RPMI8226 (cell line): ENCODE measurements at places on chromosomes 5 and 9.

DNA sequence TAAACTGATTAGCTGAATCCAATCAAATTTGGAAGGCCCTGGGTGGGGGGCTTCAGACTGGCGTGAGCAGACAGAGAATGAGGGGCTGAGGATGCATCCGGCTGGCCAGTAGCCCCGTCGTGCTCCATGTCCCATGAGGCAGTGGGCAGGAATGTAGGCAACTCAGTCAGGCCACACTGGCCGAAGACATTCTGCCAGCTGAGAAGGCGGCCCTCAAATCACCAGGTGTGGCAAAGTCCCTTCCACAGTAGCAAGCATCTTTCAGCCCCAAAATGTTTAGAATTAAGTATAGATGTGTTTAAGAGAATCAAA lies 25.7 kb upstream of the LAMC3 start:
- DNase-seq: no peak

- no peak for DNase-seq
These were observed 2.4 kb downstream of the TRIM52 start for GRCh38 chr5:181258576-181258975.

- peak; percentile 62 for DNase-seq
These were observed 292.5 kb downstream of the PARP8 start for GRCh38 chr5:50958852-50959457.

DNA sequence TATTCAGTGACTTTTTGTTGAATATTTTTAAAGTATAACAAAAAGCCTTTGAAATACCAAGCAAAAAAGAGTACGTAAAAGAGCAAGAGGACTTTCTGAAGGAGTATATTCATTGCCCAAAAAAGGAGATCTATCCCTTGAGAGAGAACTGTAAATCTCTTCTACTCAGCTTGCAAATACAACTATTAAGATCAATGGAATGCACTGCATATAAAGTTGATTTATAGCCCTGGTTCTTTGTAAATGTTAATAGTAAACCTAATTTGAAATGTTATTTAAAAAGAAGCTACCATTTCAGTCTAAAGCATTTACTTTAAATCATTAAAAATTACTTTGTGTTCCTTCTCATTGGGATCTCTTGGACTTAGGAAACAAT lies 168.1 kb downstream of the PDE4D start:
- DNase-seq: no peak

GRCh38 chr9:122128007-122128968 lies 31.3 kb downstream of the NDUFA8 start:
- DNase-seq: no peak

DNA sequence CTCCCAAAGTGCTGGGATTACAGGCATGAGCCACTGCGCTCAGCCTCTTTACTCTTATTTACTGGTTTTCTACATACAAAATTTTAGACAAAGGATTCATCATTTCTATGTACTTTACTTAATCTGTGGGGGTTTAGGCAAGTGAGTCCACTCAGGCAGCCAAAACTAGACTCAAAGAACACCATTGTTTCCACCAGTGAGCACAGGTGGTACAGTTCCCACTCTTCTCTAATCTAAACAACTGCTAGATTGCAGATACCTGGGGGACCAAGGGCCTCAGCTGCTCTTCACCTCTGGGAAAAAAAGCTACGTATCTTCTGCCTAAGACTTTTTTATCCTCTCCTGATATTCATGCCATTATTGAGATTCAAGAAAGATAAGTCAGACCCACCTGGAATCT lies 260.1 kb downstream of the EBF1 start:
- no peak for DNase-seq

GRCh38 chr5:58156973-58157701 lies 302.7 kb downstream of the PLK2 start:
- DNase-seq: no peak

DNA sequence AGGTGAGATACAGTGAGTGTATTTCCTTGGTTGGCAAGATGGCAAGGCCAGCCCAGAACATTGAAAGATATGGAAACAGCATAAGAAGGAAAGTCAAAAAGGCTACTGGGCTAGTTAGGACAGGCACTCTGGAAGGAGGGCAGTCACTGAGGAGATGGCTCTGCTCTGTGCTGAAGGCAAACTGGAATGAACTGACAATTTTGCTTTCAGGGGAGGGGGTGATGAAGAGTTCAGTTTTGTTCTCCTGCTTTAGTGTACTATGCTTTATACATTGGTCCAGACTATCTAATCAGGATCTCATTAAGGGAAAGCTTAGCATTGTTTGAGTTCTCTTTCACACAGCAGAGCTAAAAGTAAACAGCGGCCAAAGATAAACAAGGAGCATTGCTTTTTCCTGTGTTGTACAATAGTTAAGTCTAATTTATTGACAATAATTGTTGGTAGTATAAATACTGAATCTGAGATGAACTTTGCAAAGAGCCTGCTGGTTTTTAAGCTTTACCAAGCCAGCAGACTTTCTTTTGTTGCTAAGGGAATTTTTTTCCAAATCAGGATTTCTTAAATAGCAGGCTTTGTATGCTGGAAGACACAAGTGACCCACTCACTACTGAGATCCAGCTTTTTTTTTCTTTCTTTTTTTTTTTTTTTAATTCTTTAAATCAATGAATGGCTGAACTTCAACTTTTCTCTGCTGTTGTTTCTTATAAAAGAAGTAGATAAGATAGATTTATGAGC lies 355.5 kb downstream of the ARRDC3 start:
- DNase-seq: no peak

DNA sequence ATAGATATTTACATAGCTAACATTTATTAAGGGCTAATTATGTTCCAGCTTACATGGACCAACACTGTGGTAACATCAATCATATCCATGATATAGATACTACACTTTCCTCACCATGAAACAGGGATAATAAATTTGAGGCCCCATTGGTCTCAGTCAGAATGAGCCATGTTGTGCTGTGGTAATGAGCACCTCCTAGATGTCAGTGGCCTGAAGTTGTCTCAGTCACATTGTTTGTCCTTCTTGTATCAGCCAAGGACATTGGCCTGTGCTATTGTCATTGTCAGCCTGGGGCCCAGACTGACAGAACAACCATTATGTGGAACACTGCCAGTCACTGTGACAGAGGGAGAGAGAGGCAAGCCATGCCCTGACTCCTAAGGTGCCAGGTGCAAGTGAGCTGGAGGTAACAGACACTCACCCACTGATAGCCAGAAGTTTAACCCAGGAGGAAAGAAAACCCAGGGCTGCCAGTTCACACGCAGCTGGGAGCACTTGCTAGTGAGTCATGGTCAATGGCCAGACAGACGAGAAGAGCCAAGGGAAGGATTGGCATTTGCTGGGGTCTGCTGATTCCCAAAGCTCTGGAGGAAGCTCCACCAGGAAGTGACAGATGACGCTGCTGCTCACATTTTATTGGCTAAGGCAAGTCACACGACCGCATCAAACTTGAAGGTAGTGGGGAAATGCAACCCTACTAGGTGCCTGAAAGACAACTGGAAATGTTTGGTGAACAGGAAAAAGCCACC lies 224.2 kb downstream of the MELK start:
- DNase-seq: no peak

DNA sequence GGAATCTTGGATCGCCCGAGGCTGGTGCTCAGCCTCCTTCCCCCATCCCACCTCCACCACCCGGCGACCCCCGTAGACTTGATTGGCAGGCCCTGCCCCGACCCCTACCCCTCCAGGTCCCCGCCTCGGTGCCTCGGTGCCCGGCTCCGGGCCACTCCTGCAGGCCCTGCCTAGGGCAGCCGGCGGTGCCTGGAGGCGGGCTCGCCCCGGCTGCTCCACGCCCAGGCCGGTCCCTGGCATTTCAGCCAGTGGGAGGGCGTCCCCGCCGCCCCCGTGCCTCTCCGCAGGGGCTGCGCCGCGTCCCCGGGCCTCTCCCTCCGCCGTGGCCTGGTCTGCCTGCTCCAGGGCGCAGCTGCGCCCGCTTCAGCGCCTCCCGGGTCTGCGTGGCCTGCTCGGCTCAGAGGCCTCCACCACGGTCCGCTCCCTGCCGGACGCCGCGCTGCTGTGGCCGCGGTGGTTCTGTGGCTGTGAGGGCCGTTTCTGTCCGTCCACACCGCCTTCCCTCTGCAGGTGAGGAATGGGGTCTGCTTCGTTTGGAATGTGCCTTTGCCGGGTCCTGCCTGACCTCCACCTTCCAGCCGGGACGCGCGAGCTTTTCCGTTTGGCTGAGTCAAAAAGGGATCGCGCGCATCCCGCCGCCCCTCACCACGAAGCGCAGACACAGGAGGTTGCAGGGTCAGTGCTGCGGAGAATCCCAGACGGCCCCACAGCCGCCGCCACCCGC lies 48.3 kb upstream of the IRX4 start:
- DNase-seq: peak; percentile 76

- DNase-seq: peak; percentile 9
These were observed 49.0 kb downstream of the NPR3 start for GRCh38 chr5:32760091-32760509.
